ENCODE measurements at places on chromosomes 3 and 15.

DNA sequence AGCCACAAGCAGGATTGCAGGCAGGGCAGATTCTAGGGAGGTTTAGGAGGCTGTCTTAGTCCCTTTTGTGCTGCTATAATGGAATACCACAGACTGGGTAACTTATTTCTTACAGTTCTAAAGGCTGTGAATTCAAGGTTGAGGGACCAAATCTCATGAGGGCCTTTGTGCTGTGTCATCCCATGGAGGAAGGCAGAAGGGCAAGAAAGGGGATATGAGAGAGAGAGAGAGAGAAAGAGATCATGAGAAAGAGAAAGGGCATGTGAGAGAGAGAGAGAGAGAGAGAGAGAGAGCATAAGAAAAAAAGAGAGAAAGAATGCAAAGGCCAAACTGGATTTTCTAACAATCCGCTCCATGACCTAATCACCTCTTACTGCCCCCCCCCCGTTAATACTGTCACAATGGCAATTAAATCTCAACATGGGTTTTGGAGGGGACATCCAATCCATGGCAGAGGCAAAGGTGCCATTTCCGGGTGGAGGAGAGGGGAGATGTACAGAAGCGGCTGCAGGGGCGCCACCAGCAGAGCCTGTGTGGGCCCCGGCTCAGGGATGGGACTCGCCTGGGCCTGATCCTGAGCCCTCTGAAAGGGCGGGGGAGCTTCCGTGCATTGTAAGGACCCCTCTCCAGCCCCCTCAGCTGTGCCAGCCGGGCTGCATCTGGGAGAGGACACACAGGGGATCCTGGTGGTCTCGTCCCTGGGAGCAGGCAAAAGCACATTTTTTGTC is 20.5 kb downstream of the MRPS11 start:
- peak; percentile 31 for DNase-seq

DNA sequence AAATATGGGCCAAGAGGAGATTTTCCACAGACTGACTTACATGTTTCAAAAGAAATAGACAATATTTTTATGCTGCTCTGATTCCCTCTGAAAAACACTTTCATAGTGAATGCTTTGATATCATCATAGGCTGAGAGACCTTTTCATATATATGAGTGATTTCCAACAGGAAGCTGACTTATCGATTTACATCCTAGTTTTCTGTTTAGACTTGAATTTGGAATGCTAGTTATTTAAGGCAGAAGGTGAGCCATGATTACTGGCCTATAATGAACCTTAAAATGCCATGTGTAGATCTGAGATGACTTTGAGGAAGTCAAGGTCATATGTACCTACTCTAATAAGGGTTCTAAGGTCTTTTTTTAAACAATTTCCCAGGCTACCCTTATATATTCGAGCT is 1126.1 kb downstream of the ROBO1 start:
- DNase-seq, result no peak

DNA sequence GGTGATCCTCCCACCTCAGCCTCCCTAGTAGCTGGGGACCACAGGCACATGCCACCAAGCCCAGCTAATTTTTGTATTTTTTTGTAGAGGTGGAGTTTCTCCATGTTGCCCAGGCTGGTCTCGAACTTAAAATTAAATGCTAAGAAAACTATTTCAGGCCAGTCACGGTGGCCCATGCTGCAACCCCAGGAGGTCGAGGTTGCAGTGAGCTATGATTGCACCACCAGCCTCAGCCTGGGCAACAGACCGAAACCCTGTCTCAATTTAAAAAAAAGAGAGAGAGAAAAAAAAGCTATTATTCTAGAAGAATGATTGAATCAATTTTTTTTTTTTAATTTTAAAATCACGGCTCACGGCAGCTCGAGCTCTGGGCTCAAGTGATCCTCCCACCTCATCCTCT is 4.7 kb downstream of the SLC51A start:
- no peak for DNase-seq

- DNase-seq, result peak; percentile 99
Observed at GRCh38 chr3:132135628-132136333, 101.0 kb upstream of the CPNE4 start.

DNA sequence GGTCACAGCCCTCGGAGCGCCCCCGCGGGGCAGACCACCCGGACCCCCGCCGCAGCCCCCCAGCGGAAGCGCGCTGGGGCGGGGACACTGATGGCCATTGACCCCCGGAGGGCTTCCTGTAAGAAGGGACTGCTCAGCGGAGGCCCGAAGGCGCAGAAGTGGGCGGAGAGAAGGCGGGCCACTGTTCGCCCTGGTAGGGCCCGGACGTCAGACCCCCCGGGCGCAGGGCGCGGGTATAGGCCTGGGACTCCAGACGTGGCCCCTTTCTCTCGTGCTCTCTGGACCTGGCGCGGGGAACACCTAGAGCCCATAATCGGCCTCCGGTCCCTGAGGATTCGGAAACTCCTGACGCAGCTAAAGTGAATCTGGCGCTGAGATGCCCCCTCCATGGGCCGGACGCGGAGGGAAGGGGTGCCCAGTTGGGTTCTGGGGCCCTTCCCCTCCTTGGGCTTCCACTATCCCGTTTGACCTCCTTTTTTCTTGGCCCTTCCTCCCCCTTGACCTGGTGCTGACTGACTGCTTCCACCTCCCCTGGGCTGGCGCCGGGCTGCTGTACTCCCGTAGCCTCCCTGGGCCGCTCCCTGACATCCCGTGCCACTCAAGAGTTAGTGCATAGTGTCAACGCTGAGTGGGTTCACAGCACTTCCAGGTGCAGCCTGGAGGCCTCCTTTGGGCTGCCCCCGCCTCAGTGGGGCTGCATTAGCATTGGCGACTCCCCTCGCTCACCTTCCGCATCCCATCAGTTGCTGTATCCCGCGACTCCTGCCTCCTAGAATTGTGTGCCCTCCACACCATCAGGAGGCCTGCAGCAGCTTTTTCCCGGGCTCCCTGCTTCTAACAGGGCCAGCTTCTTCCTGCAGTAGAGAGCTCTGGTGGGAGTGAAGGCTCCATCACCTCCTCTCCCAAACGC is 694 bp downstream of the ABTB1 start:
- DNase-seq, result peak; percentile 75

- peak; percentile 62 for DNase-seq
Observed at GRCh38 chr3:127064391-127065137, 81.6 kb downstream of the PLXNA1 start.

DNA sequence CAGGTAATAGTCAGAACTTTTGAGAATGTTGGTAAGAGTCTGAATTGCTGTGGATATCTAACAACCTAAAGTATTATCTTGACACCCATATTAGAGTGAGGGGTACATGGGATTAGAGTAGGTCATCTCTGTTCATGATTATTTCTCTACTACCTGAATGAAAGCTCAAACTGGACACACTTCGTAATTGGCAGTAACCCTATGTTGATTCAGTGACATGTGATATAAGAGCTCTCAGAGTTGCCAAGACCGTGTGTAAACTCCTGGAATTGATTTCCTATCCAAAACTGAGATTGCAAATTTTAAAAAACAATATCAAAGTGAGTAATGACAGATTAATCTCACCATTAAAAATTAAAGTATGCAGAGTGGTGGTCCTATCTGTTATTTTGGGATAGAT is 214.8 kb upstream of the ARHGEF26 start:
- no peak for DNase-seq

GRCh38 chr3:101383156-101383575 is 62.8 kb upstream of the IMPG2 start:
- DNase-seq, result peak; percentile 30

GRCh38 chr3:32698506-32698905 is 13.5 kb downstream of the CNOT10 start:
- DNase-seq, result no peak

DNA sequence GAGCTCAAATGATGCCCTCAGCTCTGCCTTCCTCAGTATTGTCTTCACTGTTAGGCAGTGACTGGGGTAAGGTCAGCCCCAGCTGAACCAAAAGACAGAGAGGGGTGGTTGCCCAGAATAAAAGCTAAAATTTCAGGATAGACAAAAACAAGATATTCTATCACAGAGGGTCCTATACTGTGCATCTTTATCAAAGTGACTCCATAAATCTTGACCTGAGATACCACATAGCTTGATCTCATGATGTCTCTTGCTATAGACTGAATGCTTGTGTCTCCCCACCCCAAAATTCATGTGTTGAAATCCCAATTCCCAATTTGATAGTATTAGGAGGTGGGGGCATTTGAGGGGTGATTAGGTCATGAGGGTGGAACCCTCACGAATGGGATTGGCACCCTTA is 30.4 kb downstream of the EIF1B start:
- DNase-seq, result no peak

DNA sequence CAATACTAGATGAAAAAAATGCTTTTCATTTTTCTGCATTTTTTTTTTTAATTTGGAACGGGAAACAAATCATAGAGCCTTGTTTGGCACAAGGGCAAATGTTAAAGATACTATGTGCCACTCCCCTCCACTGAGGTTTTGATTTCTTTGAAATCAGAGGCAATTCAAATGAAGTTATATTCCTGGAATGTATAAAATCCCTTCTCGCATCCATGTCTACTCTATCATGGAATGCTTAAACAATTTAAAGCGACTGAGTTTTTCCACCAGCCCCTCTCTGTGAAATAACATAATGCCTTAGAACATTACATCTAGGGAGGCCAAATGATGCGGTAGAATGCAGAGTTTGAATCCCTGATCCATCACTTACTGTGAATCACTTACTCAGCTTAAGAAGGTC is 69.7 kb downstream of the FMN1 start:
- DNase-seq, result no peak

DNA sequence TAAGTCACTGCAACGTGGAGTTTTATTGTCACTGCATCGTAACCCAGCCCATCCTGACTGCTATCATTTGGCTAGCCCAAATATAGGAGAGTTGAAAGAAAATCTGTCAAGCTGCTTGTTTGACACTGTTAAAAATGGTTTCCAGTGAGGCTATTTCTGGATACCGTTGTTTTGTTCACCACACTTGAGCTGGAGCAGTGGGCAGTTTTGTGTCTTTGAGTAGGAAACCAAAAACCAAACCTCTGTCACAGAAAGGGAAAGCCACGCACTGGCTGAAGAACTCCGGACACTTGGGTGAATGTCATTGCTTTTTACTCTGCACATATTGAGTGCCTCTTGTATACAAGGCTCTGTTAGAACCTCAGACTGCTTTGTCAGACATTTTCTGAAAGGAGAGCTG is 446.4 kb upstream of the CFAP20DC start:
- no peak for DNase-seq

GRCh38 chr3:37494216-37494615 is 319.8 kb upstream of the LRRFIP2 start:
- DNase-seq, result no peak

- DNase-seq, result no peak
Observed at GRCh38 chr15:88467935-88468528, 524 bp downstream of the MRPS11 start.

- DNase-seq, result peak; percentile 14
Observed at GRCh38 chr15:43966646-43967045, 139.8 kb downstream of the WDR76 start.

DNA sequence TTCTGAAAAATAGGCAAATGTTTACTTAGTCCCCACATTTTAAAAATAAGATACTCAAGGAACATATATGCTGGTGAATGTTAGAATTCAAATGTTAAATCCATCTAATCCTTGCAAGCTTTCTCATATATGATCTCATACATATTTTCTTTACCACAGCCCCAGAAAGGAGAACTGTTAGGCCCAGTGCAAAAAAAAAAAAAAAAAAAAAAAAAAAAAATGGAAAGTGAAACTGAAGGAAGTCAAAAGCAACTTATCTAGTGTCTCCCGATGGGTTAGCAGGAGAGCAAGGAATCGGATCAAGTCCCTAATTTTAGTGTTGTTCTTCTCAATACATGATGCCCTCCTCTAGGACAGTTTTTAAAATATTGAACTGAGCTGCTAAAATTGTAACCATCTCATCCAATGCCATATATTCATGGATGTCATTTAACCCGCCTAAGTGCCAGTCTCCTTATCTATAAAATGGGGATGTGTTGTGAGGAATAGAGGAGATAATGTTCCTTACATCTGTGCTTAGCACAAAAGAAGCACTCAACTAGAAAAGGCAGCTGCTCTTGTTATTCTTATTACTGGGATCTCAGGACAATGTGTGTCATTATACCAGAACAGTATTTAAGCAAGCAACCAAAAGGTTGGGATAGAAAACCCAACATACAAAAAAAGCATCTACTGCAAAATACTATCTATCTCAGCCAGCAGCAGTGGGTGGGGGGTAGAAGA is 279.7 kb downstream of the MAGI1 start:
- DNase-seq, result peak; percentile 19

- DNase-seq, result no peak
Observed at GRCh38 chr3:162626172-162626571, 1129.6 kb downstream of the OTOL1 start.

GRCh38 chr15:69574506-69574905 is 121.9 kb downstream of the RPLP1 start:
- DNase-seq, result no peak

GRCh38 chr3:101730839-101731238 is 6.4 kb downstream of the CEP97 start:
- DNase-seq, result no peak

DNA sequence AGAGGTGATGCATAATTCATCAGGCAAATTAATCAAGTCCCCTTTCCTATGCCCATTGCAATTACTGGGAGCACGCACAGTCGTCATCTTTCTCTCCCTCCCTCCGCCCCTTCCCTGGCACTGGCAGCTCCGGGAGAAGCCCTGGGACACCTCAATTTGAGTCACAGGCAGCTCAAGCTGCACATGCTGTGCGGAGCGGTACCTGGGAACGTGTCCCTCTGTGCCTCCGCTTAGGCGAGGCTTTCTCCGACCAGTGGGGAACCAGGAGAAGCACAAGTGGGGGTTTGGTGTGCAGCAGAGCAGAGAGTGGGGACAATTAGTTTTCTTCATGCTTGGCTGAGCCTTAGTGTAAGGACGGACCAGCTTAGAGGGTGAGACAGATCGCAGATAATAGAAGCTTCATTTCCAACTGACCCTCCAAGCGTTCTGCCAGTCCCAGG is 88.3 kb downstream of the SOX14 start:
- no peak for DNase-seq

- peak; percentile 89 for DNase-seq
Observed at GRCh38 chr3:15629860-15630597, 28.5 kb downstream of the BTD start.

DNA sequence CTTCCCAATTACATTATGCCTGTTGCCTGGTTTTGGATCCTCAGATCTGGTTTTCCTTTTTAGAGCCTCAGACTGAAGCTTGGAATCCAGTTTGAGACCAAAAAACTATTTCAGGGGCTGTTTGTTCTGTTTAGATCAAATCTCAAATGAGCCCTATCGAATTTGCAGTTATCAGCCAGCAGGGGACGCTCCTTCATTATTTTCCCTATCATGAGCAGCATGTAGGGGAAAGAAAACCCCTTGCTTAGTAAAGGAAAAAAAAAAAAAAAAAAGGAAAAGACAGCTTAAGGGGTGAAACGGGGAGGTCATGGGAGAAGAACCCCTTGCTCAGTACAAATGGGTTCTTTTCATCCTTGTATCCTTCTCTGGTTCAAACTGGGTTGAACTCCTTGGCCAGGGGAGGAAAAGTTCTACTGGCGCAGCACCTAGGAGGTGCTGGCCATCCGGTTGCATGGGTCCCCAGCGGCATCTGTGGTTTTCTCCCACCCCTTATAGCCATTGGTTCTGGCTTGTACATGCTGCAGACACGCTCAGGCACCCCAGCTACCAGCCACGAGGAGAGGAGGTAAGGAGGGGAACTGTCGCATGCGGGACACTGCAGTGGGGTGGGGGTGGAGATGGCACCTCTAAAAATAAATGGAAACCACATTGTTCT is 1375.1 kb upstream of the ALCAM start:
- no peak for DNase-seq
